ENCODE measurements at places on chromosomes 1 and 21.

- DNase-seq, result peak; percentile 6
Observed at GRCh38 chr1:150995896-150996295, 10.8 kb downstream of the MINDY1 start.

- DNase-seq, result no peak
Observed at GRCh38 chr1:226637147-226637935, 88.8 kb downstream of the STUM start.

DNA sequence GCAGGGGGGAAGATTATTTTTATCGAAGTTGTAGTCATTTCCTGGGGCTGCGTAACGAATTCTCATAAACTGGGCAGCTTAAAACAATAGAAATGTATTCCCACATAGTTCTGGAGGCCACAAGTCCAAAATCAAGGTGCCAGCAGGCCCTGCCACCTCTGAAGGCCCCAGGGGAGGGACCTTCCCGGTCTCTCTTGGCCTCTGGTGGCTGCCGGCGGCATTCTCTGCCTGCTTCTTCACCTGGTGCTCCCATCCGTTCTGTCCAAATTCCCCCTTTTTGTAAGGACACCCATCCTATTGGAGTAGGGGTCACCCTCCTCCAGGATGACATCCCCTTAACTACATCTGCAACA, 92.8 kb downstream of the PDE9A start:
- DNase-seq, result no peak

DNA sequence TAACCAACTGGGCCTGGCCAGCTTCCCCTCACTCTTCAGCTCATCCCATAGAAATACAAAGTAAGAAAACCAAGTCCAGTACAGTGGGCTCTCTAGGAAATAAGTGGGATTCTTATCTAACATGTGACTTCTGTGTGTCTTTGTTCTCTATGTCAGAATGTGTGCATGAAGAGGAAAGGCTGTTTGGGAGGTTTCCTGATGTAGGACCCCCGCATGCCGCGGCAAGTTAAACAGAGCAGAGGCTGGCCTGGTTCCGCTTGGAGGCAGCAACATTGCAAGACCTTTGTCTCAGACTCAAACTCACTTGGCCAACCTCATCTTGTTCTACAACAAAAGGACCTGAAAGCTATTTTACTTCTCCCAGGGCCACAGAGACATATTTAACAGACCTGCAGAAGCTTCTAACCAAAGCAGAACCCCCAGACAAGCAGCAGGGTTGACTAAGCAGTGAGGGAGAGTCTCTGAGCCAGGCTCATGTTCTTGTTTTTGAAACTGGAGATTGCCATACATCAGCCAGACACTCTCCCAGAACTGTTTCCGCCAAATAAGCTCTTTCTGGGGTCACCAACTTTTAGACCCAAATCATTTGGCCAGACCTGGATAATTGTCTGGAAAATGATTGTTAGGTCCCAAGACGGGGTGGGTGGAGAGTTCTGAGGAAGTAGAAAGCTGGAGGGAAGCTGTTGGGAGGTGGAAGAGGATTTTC, 6.2 kb downstream of the MTARC2 start:
- no peak for DNase-seq

GRCh38 chr1:30042438-30043147, 680.8 kb downstream of the MATN1 start:
- DNase-seq, result no peak

- no peak for DNase-seq
Observed at GRCh38 chr1:239819096-239819495, 272.6 kb upstream of the FMN2 start.

GRCh38 chr21:18164933-18165332, 79.7 kb upstream of the CHODL start:
- no peak for DNase-seq

Data from activated naive CD4-positive, alpha-beta T cell (primary cell).